NCI-H510A (cell line): ENCODE measurements at places on chromosomes 11 and 22.

- DNase-seq, result no peak
These were observed 36.3 kb upstream of the JAM3 start for GRCh38 chr11:134032501-134033091.

DNA sequence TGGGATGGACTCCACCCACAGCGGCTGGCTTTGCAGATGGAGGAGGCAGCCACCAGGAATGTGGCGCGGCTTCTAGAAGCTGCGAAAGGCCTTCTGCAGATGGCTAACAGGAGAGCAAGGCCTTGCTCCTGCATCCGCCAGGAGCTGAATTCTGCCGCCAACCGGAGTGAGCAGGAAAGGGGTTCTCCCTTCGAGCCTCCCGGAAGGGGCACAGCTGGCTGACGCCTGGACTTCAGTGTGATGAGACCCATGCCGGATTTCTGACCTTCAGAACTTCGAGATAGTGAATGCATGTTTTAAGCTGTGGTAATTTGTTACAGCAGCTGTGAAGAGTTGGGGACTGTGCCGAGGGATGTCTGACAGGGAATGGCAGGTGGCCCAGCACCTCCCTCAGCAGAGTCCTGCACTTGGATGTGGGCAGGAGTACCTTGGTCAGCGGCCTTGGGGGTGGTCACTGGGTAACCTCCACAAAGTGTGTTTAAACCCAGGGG lies 7.7 kb downstream of the TBC1D22A start:
- DNase-seq, result no peak

- no peak for DNase-seq
These were observed 13.0 kb downstream of the BCR start for GRCh38 chr22:23193196-23193827.

DNA sequence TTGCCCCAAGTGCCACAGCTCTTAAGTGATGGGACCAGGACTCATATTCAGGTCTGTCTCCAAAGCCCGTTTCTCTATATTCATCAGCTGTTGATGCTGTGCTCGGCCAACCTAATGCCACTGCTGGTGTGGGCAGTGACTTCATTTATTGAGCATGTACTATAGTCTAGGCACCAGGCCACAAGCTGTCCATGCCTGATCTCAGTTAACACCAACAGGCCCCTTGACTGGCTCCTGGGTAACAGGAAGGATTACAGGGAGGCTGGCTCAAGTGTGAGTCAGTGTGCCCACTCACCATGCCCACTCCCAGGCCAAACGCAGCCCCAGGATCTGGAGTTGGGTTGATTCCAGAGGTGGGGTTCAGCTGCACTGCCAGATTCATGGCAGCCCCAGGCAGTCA lies 8.6 kb upstream of the CRYBB2 start:
- no peak for DNase-seq

DNA sequence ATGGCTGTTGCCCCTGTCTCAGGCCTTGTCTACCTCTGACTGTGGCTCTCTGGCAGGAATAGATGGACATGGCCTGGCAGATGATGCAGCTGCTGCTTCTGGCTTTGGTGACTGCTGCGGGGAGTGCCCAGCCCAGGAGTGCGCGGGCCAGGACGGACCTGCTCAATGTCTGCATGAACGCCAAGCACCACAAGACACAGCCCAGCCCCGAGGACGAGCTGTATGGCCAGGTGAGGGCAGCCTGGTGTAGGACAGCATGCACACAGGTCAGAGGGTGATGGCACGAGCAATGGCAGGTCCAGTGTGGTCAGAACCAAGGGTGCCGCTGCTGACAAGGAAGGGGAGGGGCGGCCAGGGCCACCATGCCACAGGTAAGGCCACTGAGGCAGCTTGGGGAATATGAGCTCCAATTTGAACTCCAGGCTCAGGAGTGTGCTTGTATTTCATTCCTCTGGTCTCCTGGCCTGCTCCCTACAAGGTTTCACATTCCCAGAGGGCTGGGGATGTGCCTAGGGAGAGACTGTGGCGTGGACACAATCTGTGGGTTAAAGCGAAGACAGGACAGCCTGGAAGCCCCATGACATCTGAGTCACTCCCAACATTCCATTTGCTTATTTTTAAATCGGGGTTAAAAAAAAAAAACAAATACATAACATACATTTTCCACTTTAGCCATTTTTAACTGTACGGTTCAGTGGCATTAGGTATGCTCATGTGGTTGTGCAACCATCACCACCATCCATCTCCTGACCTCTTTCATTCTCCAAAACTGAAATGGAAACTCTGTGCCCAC lies 562 bp downstream of the FOLR3 start:
- DNase-seq, result no peak

- DNase-seq, result no peak
These were observed 1.9 kb downstream of the C11orf71 start for GRCh38 chr11:114398303-114398920.

DNA sequence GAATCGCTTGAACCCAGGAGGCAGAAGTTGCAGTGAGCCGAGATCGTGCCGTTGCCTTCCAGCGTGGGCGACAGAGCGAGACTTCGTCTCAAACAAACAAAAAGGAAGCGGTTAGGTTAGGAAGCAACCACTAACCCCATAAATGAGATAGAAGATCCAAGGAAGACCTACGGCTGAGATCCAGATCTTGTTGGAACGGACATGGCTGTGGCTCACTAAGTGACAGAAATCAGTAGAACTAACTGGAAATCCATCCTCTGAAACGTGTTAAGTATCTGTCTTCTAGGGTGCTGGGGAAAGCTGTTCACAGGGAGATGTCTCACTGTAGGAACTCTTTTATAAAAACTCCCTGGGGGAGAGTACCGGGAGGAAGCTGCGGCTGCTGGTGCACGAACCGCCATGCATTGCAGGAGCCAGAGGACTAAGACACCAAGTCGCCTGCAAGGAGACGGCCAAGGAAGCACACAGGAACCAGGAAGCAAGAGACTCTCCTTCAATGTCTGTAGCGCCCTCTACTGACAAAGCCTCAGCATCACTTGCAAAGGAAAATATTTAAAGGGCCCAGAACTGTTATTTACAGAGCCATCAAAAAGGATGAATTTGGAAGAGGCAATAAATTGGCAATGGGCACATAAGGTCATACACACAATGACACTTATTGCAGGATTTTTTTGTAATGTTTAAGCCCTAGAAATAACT lies 16.9 kb upstream of the SPTY2D1 start:
- no peak for DNase-seq
